Left renal pelvis (tissue), 4 donors: ENCODE measurements at places on chromosomes 11 and 22.

DNA sequence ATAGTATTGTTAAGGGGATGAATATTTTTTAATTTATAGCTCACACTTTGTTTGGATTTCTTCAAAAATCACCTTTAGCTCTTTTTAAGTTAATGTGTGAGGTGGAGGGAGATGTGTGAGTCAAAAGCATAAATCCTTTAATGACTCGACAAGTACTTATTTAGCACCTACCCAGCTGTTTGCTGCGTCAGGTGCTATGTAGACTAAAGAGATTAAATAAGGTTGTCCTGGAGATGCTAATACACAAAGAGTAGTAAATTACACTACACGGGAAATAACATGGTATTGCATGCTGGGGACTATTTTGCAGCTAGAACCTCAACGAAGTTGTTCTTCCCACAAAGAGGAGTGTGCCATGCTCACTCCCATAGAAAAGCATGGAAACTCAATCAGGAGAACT is 583.3 kb upstream of the TENM4 start:
- no peak for DNase-seq

- DNase-seq = no peak
Observed at GRCh38 chr22:40727964-40728615, 48.8 kb downstream of the MCHR1 start.

DNA sequence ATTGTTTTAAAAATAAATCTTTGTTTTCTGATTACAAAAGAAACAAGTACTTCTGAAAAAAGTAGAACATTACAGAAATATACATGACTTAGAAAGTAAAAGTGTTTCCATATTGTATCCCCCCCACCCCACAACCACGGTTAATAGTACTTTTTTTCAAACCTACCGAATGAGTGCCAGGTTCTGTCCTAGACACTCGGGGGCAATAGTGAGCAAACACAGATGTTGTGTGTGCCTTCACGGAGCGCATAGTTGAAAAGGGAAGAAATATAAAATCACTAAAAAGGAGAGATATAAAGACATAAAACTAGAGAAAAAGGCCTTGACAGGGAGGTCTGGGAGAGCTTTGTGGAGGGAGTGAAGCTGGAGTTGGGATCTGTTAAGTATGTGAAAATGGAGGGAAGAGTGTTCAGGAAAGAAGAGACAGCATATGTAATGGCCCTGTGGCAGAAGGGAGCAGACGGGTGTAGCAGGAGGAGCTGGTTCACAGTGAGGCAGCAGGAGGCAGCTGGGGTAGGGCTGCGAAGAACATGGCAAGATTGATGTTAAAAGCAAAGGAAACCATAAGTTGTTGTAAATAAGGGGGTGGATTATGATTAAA is 42.1 kb upstream of the ALX4 start:
- no peak for DNase-seq

DNA sequence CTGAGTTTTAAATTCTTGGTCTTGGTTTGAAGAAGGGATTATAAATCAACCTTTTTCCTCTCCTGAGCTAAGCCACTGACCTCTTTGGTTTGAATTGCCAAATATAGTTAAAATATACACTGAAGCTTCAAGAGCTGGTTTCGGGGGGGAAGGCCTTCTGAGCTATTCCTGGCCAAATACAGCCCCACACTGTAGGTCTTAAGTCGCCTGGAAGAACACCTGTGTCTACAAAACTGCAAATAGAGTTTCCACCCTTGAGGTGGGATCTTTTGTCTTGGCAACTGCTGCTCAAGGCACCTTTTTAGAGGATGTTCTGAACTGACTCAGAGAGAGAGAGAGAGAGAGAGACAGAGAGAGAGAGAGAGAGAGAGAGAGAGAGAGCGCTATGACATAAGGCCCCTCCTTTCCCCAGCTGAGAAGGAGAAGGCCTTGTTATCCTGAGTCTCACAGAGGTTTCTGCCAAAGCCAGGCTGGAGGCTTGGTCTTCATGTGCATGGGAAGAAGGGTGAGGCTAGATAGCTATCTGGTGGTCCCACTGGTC is 5.5 kb downstream of the ADM start:
- DNase-seq = no peak

GRCh38 chr22:40043081-40043480 is 48.3 kb downstream of the FAM83F start:
- DNase-seq = no peak

DNA sequence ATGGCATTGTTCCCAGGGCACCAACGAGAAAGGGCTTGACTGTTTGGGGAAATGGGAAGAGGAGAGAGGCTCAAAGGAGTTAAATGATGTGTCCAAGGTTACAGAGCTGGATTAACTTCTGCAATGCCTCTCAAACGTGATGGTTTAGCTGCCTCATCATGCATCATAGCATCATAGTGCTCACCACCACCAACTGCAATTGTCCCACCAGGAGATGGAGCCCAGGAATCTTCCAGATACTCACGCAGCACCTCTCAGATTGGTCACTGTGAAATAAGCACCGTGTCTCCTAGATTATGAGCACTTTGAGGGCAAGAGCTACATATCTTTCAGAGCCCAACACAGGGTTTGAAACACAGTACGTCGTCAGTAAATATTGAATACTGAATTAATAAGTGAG is 69.2 kb downstream of the PRSS23 start:
- no peak for DNase-seq
